ENCODE measurements at places on chromosomes 1 and 21.

DNA sequence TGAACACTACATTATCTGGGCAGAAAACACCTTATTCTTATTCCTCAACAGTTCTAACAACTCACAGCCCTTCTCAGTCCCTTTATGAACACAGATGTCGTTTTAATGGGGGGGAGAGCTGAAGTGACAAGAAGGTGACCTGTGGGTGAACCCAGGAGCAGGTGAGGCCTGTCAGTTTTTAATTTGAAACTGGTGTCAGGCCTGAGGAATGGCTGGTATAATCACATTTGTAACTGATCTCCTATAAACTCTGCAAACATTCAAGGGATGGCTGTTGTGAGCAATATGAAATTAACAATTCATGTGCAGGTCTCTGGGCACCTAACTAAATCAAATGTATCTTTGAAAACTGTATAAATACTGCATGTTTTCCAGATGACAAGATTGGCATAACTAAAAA is 362.1 kb upstream of the NR5A2 start:
- no peak for DNase-seq

GRCh38 chr1:166471359-166471758 is 304.6 kb upstream of the FAM78B start:
- DNase-seq, result no peak

DNA sequence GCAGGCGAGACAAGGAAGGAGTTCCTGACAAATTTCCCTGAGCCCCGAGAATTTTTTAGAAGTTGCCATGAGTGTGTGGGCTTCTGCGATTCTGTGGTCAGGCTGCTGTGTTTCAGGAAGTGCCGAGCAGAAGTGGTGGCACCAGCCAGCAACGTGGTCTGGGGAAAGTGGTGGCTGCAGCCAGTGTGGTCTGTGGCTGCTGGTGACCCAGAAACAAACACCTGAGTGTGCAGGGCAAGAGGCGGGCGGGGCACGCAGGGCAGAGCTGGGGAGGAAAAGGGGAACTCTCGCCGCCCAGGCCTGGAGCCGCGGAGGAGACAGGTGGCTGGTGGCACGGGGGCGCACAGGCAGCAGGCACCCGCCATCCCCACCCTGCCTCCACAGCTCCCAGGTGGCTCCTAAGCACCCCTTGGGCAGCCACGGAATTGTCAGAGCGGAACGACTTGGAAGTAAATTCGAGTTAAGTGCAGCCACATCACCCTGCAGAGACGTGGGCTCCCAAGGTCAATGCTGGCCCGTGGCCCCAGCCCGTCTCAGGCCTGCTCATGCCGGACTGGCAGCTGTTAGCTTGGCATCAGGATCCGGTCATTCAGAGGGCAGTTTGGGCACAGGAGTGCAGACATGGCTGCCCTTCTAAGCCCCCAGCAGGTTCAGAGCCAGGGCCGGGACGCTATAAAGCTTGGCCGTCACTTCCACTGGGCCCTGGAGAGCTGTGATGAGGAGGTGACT is 25.1 kb downstream of the PRDM16 start:
- no peak for DNase-seq

- DNase-seq, result no peak
Observed at GRCh38 chr21:35491920-35492678, 443.0 kb upstream of the RUNX1 start.

DNA sequence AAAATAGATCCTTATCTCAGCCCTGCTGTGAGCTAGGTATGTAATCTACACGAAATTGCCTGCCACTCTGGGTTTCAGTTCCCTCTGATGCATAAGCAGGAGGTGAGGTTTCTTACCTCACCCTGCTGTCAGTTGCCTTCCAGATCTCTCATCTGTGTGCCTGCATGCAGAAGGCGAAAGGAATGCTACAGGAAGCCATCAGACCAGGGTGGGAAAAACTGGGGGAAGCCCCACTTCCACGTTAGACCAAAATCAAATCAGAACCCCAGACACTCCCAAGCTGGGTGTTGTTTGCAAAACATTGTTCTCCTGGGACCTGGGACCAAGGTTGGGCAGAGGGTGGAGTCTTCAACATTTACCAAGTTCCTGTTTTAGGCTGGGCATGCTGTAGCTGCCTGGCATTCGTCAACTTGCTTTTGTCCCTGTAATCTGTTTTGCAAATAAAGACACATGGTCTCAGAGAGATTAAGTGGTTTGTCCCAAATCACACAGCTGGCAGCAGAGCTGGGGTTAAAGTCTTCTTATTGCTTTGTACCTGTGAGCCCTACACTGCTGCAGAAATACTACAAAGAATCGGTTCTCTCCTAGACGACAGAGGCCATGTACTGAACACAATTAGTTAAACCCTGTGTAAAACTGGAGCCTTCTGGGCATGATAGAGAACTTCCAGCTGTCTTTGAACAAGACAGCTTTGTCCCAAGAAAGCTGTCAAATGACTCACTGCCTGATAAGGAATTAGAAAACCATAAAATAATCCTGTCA is 389.7 kb upstream of the RUNX1 start:
- peak; percentile 26 for DNase-seq

DNA sequence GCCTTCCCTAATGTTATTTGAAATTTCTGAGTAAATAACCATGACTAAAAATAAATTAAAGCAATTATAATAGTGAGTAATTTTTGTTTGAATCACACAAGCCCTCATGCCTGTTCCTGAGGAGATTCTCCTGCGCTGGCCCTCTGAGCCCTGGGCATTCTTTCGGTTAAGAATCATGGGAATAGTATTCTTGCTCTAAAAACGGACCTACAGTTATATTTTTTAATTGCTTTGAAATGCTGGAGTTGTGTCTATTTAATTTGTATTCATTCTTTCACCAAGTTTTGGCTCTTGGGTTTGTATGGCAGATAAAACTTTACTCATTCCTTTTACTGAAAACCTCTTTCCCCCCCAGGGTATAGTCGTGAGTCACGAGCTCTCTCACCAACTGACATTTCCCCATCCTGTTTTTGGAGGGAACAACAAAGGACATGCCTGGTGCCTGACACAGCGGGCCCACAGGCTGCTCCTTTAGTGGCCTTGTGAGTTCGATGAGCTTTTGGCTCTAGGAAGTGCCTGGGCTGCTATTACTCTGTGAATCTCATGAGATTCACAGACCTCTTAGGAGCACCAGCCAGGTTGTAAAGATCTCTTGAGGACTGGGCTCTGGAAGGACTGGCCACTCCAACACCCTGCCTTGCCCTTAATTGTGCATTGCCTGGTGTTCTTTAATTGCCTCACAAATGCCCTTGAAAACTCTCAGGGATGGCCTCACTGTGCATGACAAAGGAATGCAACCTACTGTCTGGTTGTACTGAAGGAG is 58.6 kb downstream of the DDR2 start:
- DNase-seq, result no peak

GRCh38 chr1:170205301-170205700 is 59.5 kb downstream of the NTMT2 start:
- DNase-seq, result no peak
